ENCODE measurements at places on chromosomes 5 and 9. TPM values are rescaled to one million over a fixed set of nuclear protein-coding genes. Genes with fewer than 3 reads are reported as not detected.

- H3K4me1 ChIP-seq, result no peaks in the 10 kb centered on the region
- no peak overlapping the region for H3K4me3 ChIP-seq
- H3K36me3 ChIP-seq, result no peaks in the 10 kb centered on the region
- no peaks in the 10 kb centered on the region for H3K27me3 ChIP-seq
- no peak for DNase-seq
These were observed 15.0 kb upstream of the HMGCR start for GRCh38 chr5:75322066-75322465.

ADGRD2 gene
- not detected for total RNA-seq

SHOC1 gene
- not detected for total RNA-seq

GRCh38 chr5:107610798-107611197, 59.9 kb downstream of the EFNA5 start:
- H3K36me3 ChIP-seq, result no peaks in the 10 kb centered on the region
- no peaks in the 10 kb centered on the region for H3K4me1 ChIP-seq
- no peak for DNase-seq
- no peak overlapping the region for H3K4me3 ChIP-seq
- no peaks in the 10 kb centered on the region for H3K27me3 ChIP-seq

CFAP77 gene
- total RNA-seq, result not detected

FOXD4L4 gene
- 0.21 TPM for total RNA-seq

GRCh38 chr5:25744908-25745307, 1100.1 kb upstream of the CDH10 start:
- no peak for DNase-seq
- H3K36me3 ChIP-seq, result no peaks in the 10 kb centered on the region
- no peaks in the 10 kb centered on the region for H3K4me1 ChIP-seq
- no peaks in the 10 kb centered on the region for H3K27me3 ChIP-seq

DNA sequence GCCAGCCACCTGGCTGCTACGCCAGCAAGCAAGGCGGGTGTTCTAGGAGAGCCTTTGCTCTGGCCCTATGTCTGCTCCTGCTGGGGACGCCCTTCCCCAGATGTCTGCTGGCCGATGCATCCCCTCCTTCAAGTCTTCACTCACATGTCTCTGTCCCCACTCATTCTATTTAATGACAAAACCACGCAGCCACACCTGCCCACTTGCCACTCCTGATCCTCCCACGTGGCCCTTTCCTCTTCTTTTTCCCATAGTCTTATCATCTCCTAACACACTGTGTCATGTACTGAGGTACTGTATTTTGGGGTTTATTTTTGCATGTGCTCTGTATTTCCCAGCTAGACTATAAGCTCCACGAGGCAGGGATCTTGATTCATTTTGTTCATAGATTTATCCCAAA, 62.0 kb upstream of the HRH2 start:
- no peaks in the 10 kb centered on the region for H3K4me1 ChIP-seq
- no peak overlapping the region for H3K27ac ChIP-seq
- no peak for DNase-seq
- no peak overlapping the region for H3K4me3 ChIP-seq
- no peaks in the 10 kb centered on the region for H3K36me3 ChIP-seq

GRCh38 chr9:133605446-133605845, 3.7 kb downstream of the FAM163B start:
- H3K4me3 ChIP-seq, result no peak overlapping the region
- no peak for DNase-seq
- H3K36me3 ChIP-seq, result no peaks in the 10 kb centered on the region
- H3K4me1 ChIP-seq, result no peaks in the 10 kb centered on the region
- no peak overlapping the region for H3K27ac ChIP-seq

DNA sequence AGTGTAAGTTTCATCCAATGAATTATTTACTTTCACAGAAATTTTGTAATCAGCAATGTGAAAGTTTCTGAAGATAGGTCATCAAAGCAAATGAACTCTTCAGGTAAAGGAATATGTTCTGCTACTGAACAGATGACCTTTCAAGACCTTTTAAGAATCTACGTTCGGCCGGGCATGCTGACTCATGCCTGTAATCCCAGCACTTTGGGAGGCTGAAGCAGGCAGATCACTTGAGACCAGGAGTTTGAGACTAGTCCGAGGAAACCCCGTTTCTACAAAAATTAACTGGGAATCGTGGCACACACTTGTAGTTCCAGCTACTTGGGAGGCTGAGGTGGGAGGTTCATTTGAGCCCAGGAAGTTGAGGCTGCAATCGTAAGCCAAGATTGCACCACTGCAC, 578.4 kb upstream of the COX7C start:
- no peak overlapping the region for H3K27ac ChIP-seq
- no peaks in the 10 kb centered on the region for H3K27me3 ChIP-seq
- H3K36me3 ChIP-seq, result no peaks in the 10 kb centered on the region
- DNase-seq, result no peak
- no peak overlapping the region for H3K4me3 ChIP-seq

DBH gene
- total RNA-seq, result not detected

- no peaks in the 10 kb centered on the region for H3K27me3 ChIP-seq
- no peaks in the 10 kb centered on the region for H3K4me1 ChIP-seq
- DNase-seq, result no peak
- no peaks in the 10 kb centered on the region for H3K36me3 ChIP-seq
These were observed 340.4 kb downstream of the SPOCK1 start for GRCh38 chr5:137158691-137159090.

DNA sequence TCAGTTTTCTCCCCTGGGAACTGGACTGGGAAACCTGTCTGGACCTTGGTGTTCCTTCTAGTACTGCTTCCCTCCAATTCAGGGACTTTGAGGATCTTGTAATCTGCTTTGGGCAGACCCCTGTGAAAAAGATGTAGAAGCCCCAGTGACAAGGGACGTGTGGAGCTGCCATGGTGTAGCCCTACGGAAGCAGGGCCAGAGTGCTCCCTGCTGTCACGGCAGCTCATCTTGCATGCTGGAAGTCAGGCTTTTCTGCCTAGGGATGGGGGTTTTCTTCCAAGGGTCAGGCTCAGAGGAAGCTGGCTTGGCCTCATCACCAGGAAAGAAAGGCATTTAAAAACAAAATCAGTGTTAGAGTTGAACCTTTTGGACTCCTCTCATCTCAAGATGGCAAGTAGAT, 86.4 kb downstream of the AMBP start:
- no peak for DNase-seq
- H3K4me1 ChIP-seq, result no peaks in the 10 kb centered on the region
- H3K36me3 ChIP-seq, result no peaks in the 10 kb centered on the region
- no peak overlapping the region for H3K4me3 ChIP-seq
- H3K27ac ChIP-seq, result no peak overlapping the region

COL15A1 gene
- 20.3 TPM for total RNA-seq

- DNase-seq, result no peak
- no peaks in the 10 kb centered on the region for H3K36me3 ChIP-seq
- H3K27ac ChIP-seq, result no peak overlapping the region
- H3K4me3 ChIP-seq, result no peak overlapping the region
- H3K27me3 ChIP-seq, result no peaks in the 10 kb centered on the region
- H3K4me1 ChIP-seq, result no peaks in the 10 kb centered on the region
These were observed 25.6 kb downstream of the PDE8B start for GRCh38 chr5:77235846-77236721.
